ENCODE measurements at places on chromosomes 16 and 17.

GRCh38 chr17:7803981-7804380, 30.0 kb upstream of the KDM6B start:
- DNase-seq: no peak

DNA sequence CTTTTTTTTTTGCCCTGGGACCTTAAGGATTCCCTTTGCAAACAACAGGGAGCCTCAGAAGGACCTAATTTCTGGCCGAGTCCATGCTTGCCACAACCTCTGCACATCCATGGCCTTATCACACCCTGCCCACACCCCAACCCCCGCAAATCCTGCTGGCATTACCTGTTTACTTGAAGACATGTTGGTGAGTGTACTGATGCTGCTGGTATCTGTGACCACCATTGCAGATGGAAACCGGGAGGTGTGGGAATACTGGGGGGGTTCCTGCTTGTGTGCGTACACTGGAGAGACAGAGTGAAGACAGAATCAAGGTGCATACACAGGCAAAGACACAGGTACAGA, 46.0 kb downstream of the HNF1B start:
- DNase-seq: no peak

DNA sequence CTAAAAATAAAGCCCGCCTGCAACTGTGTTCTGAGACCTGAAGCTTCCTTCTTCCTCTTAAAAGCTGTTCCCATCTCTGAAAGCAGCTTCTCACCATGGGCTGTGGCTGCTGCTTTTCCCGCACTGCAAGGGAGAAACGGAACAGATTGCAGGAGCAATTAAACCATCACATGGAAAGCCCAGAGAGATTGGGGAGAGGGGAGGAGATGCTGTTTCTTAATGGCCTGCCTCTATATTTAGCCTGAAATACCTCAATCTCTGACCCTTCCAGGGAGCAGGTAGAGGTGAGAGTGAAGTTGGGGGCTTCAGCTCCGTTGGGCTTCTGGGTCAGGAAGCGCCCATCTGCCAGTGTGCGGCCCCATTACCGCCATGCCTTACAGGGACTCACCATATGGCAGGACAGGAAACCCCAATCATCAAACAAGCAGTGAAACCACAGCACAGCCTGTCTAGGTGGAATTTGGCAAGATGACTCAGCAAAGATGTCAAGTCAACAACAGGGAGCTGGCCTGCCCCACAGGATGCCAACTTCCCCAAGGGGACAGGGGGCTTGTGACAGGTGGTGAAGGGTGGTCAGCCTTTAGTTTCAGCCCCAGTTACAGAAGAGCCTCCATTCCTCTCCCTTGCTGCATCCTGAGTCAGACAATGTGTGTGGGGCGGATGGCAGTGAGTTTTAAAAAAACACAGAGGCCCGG, 286.6 kb upstream of the CCL2 start:
- DNase-seq: peak; percentile 5

- no peak for DNase-seq
Observed at GRCh38 chr17:61338000-61338798, 61.4 kb upstream of the TBX2 start.

DNA sequence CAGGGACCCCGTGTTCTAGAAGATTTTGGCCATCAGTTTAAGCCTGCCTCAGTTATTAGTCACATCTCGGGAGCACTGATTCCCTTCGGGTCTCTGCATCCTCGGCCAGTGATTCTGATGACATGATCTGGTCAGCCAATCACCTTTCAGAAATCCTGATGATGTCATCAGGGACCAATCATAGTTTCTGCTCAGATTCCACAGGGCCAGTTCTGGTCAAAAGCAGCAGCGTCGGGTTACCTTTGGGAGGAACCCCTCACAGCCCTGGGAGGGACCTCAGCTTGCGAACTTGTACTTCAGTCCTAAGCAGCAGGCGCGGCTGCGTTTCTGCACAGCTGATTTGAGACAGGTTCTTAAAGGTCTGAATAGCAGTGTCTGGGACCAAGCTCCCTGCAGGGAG, 13.9 kb downstream of the KDM8 start:
- no peak for DNase-seq

DNA sequence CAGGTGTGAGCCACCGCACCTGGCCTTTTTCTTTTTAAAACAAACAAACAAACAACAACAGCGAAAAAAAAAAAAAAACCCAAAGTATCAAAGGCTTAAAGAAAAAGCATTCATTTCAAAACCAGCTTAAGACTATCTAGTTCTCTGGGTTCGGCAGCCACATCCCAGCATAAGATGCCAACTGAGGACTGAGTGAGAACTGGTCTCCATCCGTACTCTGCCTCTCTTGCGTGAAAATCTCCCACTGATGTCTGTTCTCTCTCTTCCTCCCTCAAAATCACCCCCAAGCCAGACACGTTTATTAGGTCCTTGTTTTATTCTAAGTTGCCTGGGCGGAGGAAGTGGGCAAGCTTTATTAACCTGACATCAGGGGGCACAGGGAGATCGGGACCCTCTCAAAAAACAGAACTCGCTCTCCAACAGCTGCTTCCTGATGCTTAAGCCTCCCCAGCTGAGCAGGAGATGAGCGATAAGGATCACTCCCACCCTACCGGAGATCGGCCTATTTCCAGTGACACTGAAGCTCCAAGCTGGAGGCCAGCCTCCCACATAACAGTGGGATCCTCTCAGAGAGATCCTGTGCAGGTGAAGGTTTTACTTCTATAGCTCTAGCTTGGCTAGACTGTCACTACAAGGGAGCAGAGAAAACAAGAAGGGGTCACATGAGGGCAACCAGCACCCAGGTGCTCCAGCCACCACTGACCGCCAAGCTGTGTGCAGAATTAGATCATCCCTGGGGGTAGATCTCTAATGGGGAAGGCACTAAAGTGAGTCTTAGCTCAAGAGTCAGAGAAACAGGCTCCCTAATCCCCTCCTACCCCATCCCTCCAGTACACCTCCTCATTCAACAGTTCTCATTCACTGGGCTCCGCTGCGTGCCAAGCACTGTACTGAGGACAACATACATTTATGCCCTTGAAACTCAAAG, 13.6 kb downstream of the CDC42EP4 start:
- DNase-seq: no peak

All from CD4-positive, alpha-beta T cell treated with Interleukin-6 for 4 hours (primary cell).